T-helper 2 cell (primary cell): ENCODE measurements at places on chromosomes 4 and X.

- DNase-seq, result no peak
Observed at GRCh38 chrX:18884916-18885315, 99.0 kb downstream of the PHKA2 start.

GRCh38 chrX:37420756-37421155 lies 71.6 kb downstream of the PRRG1 start:
- DNase-seq, result no peak

GRCh38 chr4:77189412-77189811 lies 32.4 kb downstream of the CCNG2 start:
- no peak for DNase-seq

DNA sequence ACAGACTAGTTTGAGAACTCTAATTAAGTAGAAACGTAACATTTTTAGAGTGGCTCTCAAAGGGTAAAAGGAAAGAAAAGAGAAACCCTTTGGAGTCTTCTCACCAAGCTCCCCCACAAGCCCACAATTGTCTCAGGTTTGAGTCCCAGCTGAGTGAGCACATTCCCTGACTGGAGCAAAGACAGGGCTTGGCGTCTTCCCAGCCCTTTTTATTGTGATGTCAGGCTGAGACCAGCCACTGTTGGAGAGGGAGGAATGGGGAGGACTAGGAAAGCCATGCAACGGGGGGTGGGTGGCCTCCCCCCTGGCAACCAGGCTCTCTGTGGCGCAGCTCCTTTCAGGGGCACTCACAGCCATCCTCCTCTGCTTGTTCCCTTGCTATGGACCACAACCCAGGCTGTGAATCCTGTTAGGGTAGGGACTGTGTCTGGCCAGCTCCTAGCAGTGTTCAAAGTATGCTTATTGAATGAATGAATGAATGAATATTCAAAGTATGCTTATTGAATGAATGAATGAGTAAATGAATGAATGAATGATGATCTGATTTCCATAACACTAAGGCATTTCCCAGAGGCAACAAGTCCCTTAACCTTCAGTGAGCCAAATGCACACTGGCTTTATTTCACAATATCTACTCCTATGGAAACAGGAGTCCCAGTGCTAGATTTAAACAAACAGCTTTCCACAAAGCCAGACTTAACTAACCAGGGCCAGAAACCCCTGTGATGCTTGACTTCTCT lies 413.3 kb downstream of the MID1IP1 start:
- DNase-seq, result no peak

GRCh38 chr4:157052429-157053040 lies 23.4 kb upstream of the GLRB start:
- no peak for DNase-seq

DNA sequence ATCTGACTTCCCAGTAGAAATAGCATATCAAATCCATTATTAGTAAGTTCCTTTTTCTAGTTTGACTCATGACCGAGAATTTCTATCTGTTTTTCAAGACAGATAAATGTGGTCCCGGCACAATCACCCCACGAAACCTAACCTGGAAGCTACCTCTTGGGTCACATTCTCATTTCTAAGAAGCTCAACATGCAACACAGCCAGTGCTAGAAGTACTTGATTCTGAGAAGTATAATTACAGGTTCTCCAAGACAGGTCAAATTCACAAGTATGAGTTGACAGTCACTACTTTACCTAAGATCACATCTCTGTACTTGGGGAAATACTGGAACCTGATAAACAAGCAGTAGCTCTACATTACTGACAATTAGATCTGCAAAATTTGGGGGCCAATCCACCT lies 54.0 kb upstream of the PLAC1 start:
- DNase-seq, result no peak

DNA sequence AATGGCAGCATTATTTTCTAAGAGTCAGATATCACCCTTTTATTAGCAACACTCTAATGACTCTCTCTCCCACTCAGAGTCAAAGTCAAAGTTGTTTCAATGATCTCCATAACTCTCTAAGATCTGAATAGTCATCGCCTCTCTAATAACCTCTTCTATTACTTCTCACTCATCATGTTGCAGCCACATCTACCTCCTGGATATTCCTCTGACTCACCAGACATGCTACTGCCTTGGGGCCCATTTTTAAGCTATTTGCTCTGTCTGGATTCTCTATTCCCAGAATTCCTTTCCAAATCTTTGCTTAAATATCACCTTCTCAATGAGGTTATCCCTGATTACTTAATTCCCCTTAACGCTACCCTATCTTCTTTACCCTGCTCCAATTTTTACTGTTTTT lies 391.8 kb upstream of the MAGEB16 start:
- DNase-seq, result no peak

GRCh38 chrX:53280331-53281320 lies 758 bp downstream of the IQSEC2 start:
- DNase-seq, result no peak

GRCh38 chrX:44274096-44274495 lies 69.4 kb downstream of the EFHC2 start:
- no peak for DNase-seq

DNA sequence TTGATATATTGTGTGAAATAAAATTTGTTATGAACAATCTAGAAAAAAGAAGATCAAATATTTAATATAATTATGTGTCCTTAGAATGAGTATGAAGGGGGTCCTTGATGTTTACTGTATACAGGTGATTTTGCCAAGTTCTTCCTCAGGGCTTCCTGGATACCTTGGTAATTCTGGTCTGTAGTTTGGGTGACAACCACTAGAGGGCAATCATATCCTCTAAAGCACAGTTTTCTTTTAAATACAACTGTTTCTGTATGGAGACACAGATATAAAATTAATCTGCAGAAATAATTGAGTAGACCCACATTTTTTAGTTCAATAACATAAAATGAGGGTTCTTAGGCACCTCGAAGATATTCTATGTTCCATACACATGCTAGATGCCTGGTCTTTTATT lies 157.7 kb downstream of the SPANXN1 start:
- DNase-seq, result no peak

DNA sequence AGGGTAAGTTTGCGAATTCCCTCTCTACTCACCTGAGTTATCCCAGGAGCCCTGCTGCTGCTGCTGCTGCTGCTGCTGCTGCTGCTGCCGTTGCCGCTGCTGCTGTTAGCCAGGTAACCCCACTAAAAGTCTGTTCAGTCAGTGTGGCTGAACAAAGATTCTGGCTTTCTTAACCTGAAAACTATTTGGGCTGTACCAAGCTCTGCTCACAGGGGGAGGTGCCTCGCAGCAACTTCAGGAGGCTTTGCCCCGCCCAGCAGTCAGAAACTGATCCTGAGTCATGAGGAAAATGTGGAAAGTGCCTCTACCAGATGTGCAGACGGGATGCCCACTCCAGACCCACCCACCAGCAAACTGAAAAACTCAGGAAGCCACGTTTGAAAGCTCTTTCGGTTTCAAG lies at the start of gene CAPN6:
CAPN6 (minus strand) TSS at position 145 of the 400 bp plus-strand sequence. CDS start 6,547 bp downstream, outside the sequence.
- no peak for DNase-seq

DNA sequence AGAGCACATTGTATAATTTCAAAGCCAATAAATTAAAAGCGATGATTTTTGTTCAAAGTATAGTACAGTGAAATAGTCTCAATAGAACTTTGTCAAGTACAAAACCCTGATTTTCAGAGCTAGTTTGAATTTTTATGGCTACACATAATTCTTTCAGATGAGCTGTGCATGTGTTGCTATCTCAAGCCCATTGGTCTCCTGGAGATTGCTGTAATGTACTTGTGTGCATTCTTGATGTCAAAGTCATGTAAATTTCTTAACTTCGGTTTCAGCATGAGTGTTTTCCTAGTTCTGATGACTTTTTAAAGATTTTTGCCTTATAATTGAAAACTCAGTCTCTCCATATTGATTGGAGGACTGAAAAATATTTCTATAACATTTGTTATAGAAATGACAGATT lies 200.8 kb downstream of the CEP135 start:
- no peak for DNase-seq

DNA sequence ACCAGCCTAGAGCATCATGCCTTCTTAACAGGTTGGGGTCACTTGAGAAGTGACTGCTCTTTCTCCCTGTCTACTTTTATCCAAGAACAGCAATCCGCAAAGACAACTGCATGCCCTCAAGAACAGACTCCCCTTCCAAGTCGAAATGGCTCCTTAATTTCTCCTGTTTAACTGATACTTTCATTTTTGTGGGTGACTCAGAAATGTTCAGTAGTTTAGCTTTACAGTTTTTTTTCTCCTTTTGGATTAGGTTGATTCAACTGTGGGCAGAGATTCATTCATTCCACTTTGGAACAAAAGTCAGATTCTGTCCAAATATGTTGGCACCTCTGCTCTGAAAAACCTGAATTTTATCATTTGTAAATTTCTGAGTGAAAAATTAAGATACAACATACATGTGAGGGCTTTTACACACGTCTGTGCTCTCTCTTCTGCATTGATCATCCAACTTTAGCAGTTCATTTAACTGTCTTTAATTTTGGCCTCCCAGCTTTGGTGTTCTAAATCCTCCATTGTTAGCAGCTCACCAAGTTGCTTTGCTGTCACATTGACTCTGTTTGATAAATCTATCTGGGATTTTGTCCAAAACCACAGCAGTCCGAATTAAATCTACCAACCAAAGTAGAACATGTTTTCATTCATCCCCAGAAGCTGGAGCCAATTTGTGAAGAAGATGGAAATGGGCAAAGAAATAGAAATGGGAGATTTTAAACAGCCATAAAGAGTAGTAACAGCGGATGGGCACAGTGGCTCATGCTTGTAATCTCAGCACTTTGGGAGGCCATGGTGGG lies 50.0 kb downstream of the HOPX start:
- no peak for DNase-seq

- no peak for DNase-seq
Observed at GRCh38 chrX:74286950-74287740, 16.8 kb upstream of the ZCCHC13 start.

DNA sequence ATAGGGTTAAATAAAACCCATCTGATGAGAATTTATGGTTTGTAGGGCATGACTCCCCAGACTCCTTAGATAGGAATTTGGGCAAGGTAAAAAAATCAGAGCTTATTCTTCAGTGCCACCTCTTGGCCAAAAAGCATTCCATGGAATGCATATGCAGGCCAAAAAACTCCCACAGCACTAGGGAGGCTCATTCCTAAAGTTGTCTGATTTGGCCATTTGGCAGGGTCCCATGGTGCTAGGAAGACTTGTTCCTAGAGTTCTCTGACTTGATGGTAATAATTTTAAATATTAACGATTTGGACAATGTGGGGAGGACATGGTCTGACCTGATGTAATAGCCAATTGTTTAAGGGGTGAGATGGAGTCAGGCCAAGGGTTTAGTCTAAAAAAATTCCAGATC lies 93.0 kb downstream of the SPIN4 start:
- DNase-seq, result no peak

DNA sequence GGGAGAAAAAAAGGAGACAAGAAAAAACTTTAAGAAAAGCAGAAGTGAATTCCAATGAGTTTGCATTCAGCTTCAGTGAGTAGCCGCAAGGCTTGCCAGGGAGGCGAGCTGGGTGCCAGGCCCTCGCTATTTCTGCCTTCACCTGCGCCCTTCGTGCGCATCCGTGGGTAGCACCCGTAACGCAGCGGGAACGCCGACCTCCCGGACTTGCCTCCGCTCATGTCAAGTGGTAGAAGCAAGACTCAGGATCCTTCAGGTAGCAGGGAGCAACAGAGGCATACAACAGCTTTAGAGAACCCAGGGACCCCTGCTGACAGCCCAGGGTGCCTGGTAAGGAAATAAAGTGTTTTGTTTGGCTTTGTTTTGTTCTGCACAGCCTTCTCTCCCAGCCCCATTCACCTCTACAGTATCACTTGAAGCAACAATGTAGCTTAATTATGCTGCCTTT lies 140.0 kb upstream of the BCOR start:
- no peak for DNase-seq

GRCh38 chrX:151977009-151977408 lies 2.5 kb upstream of the GABRE start:
- no peak for DNase-seq

GRCh38 chrX:113275804-113276203 lies 435.2 kb upstream of the AMOT start:
- DNase-seq, result peak; percentile 34

- no peak for DNase-seq
Observed at GRCh38 chrX:70808942-70809940, 99.3 kb downstream of the TEX11 start.
